Endothelial cell (in vitro differentiated cells): ENCODE measurements at places on chromosomes 7 and 10. TPM values are rescaled to one million over a fixed set of nuclear protein-coding genes. Genes with fewer than 3 reads are reported as not detected.
A peak's percentile ranks its signal among the peaks of the same experiment; 100 is the strongest.

AKR1C1 gene
- total RNA-seq = 1.6 TPM

FAM221A gene
- total RNA-seq = 7.3 TPM

DNA sequence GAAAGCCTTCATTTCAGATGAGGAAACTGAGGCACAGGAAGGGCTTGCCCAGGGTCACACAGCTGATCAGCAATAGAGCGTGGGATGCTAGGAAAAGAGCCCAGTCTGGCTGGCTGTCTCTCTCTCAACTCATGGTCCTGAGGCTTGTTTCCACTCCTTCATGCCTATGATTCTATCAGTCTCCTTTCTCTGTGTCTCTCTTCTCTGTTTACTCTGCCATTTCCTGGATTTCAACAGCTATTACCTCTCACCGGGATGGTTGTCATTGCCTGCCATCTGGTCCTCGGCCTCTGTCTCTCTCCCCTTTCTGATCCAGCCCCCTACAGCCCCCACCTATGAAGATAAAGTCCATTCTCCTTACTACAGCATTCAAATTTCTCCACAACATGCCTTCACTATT, 93.3 kb upstream of the AGBL3 start:
- H3K4me3 ChIP-seq = peak overlapping the region; percentile 40
- peaks cover 30% of the 10 kb centered on the region for H3K4me1 ChIP-seq
- peaks cover 42% of the 10 kb centered on the region for H3K36me3 ChIP-seq

DNA sequence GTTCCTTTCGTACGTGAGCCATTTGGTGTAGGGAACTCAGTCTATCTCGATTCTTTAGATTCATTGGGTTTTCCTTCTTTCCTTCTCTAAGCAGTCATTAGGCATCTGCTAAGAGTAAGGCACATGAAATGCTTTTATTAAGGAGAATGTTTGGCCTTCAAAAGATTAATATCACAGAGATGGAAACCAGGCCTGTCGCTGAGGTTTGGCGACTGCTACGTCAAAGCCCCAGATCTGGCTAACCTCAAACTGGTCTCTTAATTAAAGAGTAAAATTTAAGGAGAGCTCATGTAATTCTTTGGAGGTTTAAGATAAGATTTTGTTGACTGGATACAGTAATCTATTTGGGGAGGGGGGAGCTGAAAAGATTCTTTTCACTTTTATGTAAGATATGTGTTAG, 189.8 kb downstream of the JCAD start:
- no peak for DNase-seq
- H3K4me1 ChIP-seq = peaks cover 18% of the 10 kb centered on the region
- H3K36me3 ChIP-seq = peaks cover 7% of the 10 kb centered on the region
- H3K27me3 ChIP-seq = no peaks in the 10 kb centered on the region

CH25H gene
- total RNA-seq = 10.0 TPM

NEURL1 gene
- 0.69 TPM for total RNA-seq
